Foreskin melanocyte (primary cell): ENCODE measurements at places on chromosomes 7 and 10.
A peak's percentile ranks its signal among the peaks of the same experiment; 100 is the strongest.

- DNase-seq: no peak
Measured at GRCh38 chr10:61923210-61923949, 21.9 kb downstream of the ARID5B start.

DNA sequence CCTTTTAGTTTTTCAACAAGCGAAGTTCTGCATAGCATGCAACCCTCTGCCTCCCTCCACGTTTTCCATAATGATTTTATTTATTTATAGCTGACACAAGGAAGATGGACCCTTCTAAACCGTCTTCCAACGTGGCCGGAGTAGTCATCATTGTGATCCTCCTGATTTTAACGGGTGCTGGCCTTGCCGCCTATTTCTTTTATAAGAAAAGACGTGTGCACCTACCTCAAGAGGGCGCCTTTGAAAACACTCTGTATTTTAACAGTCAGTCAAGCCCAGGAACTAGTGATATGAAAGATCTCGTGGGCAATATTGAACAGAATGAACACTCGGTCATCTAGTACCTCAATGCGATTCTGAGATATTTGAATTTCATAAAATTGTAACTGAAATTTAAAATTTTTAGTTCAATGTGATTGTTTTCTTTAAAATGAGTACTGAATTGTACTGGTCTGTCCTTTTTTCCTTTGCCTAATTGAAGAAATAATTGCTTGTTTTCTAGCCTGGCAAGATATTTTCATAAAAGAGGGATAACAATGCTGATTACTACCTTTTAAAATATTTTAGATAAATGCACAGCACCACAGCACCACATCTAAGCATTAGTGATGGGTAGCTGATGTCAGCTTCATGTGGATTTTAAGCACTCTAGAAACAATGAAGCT, 41.5 kb upstream of the SLC39A12 start:
- peak; percentile 38 for DNase-seq

DNA sequence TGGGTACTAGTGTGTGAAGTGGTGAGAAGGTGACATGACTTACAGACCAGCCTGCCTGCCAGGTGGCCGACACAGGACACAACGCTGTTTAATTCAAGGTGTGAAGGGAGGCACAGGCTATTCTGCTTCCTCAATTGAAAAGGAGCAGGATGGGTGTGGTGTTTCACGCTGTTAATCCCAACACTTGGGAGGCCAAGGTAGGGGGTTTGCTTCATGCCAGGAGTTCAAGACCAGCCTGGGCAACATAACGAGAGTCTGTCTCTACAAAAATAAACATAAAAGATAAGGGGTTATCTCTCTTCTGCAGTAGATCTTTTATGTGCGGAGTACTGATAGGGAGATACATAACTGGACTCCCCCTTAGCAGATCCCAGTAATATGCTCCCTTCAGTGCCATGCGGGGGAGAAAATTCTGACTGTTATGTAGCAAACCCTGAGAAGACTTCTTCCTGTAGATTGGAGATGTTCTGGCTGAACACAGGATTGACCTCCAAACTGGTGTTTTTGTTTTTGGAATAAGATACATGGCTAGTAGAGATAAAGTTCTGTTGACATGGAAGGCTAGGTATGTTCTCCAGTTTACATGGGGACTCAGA, 63.2 kb downstream of the CCNY start:
- DNase-seq: no peak

DNA sequence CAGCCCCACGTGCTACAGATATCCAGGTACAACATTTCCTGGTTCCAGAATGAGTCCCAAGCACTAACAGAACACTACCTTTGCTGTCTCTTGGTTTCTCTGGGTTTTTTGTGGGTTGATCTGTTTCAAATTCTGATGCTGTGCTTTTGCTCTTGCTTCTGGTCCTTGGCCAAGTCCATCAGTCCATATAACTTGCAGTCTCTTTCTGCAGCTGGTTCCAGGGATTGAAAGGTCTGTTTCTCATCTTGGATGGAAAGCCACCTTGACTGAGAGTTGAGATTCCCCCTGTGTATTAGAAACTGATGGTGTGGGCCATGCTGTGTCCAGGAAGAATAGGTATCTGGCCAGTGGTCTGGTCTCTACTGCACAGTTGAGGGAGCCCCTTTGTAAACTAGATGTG, 171.1 kb downstream of the JCAD start:
- no peak for DNase-seq

DNA sequence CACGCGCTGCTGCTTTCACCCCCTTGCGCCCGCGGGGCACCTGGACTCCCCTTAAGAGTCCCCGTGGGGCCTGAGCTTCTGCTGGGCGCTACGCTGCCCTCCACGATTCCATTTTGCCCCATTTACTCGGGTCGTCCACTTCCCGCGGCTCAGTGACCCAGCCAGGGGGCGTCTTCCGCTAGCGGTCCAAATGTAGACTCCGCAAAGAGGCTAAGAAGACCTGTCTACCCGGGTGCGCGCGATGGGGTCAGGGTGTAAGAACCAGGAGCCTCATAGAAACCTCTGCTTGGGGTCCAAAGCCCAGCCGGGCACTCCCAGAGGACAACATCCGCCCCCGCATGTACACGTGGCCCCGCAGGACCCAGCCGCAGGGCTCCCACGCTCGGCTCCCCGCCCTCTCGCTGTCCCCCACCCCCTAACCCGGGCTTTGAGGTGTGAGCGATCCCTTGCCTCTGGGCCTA, 5.2 kb upstream of the HMX2 start:
- DNase-seq: no peak

DNA sequence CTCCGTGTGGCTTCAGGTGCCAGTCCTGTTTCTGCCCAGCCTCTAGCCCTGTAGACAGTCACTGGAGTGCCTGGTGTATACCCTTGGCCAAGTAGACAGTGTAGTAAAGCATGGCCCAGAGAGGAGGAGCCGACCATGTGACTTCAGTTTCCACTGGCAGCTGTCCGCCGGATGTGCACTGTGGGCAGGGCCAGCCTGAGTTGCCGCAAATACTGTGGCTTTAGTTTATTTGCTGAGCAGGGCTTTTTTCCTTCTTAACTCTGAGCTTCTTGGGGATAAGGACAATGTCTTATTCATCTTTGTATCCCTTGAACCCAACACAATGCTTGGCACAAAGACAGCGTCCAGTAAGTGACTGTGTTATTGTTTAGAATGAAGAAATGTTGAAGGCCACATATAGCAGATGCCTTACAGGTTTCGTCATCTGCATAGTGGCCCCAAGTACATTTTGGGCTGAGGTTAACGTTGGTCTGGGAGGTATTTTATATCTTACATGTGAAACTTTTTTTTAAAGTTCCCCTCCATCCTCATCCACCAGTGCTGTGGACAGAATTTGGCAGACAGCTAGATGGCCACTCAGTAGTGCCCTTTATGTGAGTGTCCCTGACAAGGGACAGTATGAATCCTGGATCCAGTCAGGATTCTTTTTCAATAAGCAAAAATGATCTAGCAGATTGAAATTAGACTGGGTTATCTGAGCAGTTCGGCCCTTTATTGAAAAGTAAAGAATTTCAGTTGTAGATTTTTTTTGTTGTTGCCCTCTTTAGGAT, 40.6 kb downstream of the CYP17A1 start:
- peak; percentile 93 for DNase-seq

DNA sequence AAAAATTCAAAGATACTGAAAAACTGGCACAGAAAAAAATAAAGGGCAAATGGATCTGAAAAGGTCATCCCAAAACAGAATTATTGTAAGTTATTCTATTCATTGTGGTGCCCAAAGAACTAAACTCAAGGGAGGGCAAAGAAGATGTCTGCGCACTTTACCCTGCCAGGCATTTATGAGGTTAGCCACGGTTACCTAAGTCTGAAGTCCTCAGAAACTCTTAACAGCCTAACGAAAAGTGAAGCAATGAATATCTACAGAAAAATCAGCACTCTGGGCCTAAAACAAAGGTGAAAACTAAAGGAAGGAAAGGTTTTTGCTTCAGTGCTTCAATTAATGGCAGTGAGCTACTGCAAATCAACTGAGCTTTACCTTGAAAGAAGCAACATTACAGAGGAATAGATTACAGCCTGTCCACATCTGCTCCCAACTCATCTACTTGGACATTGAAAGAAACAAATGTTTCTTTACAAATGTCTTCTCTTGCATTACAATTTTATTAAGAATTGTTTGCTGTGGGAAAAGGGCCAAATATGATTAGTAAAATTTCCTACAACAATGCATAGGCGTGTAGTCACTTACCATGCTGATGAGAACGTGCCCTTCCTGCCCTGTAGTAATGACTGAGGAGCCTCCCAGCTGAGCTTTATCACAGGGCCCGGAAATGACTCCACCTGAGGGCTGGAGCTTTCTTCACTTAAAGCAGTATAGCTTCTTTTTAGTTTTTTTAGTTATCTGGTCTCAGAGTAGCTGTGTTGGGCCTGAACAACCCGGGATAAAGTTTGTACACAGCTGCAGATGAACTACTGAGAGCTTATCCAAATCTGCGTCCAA, at the start of gene TUBAL3:
Gene TUBAL3 (minus strand): TSS at position 621 of the 834 bp plus-strand sequence. CDS start 36 bp downstream, at position 585.
- no peak for DNase-seq

DNA sequence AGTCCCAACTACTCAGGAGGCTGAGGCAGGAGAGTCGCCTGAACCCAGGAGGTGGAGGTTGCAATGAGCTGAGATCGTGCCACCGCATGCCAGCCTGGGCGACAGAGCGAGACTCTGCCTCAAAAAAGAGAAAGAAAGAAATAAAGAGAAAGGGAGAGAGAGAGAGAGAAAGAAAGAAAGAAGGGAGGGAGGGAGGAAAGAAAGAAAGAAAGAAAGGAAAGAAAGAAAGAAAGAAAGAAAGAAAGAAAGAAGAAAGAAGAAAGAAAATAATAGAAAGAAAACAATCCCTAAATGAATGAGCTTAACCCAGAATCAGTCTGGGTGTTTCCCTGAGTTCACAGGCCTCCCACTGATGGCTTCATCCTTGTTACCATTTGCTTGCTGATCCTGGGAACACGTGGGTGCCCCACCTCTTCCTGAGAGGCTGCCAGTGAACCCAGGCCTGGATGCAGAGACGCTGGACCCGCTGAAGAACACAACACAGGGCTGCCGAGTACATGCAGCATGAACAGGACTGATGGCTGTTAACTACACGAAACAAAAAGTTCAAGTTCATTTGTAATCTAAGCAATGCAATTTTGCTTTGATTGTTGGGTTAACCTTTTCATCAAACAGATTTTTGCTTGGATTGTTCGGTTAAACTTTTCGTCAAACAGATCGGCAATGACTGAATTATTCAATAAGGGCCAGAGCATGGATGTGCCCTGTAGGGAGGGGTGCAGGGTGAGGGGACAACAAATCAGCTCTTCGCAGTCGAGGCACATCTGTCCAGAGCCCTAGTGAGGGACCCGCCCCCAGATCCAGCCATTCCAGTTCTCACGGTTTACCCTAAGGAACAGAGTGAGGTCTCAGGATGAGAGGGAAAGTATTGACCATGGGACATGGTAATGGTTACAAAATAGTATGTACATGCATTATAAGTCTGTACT, 11.5 kb downstream of the NPFFR1 start:
- no peak for DNase-seq

- no peak for DNase-seq
Measured at GRCh38 chr10:11505639-11506038, 105.8 kb downstream of the USP6NL start.

DNA sequence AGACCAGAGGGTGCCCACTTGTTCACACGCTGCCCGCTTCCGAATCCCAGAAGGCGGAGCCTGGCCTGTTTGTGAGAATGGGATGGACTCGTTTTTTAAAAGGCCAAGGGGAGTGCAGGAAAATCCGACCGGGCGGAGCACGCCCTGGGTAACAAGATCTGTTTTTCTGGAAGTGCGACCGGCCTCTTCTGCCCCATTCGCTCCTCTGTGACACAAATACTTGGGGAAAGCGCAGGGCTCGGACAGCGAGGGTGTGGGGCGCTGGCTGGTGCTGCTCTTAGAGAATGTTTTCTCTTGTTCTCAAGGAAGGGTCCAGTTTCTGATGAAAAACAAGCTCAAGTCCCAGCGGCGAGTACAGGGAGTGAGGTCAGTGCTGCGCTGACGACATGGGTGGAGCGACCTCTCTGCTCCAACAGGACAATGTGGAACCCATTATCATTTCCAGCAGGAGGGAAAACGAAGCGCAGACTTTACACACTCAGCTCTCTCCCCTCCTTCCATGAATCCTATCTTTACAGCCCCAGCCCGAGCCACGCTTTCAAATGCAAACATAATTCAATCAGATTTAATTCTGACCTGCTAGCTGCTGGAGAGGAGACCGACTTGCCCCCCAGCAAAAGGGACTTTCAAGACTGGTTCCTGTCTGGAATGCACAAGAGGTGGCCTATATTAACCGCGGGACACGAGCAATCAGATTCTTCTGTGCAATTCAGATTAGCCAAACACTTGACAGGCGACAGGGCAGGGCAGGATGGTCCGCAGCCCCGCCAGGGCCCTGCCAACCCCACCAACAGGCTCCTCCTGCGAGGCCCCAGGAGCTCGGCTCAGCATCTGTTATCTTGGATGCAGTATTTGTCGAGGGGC, 1.1 kb downstream of the RADIL start:
- peak; percentile 26 for DNase-seq

DNA sequence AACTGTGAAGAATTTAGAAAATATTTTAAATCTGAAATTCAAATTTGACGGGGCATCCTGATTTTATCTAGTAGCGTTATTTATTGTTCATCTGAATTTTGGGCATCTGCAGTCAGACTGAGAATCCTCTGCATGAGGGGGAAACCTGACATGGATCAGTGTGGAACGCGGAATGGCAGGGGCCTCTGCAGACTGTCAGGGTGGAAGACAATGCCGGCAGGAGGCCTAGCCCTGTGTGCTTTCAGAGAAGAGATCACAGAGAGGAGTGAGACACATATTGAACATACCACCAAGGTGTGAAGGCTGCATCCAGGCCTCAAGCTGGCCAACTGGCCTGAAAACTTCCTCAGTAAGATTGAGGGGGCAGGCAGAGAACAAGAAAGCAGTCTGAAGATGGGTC, 921.1 kb upstream of the GHITM start:
- DNase-seq: no peak

DNA sequence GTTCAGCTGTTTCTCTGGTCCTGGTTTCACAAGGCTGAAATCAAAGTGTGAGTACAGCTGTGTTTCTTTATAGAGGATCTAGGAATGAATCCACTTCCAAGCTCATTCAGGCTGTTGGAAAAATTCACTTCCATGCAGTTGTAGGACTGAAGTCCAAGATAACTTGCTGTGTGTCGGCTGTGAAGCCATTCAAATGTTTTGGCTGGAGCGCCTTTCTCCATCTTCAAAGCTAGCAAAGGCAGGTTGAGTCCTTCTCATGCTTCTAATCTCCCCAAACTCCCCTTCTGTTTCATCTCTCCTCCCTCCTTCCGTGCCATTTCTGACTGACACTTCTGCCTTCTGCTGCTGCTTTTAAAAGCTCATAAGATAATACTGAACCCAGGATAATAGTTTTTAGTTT, 1195.4 kb upstream of the LRRN3 start:
- no peak for DNase-seq

GRCh38 chr10:58740620-58741369, 228.1 kb downstream of the BICC1 start:
- DNase-seq: no peak
